ENCODE measurements at places on chromosomes 7 and 10.
A peak's percentile ranks its signal among the peaks of the same experiment; 100 is the strongest.

DNA sequence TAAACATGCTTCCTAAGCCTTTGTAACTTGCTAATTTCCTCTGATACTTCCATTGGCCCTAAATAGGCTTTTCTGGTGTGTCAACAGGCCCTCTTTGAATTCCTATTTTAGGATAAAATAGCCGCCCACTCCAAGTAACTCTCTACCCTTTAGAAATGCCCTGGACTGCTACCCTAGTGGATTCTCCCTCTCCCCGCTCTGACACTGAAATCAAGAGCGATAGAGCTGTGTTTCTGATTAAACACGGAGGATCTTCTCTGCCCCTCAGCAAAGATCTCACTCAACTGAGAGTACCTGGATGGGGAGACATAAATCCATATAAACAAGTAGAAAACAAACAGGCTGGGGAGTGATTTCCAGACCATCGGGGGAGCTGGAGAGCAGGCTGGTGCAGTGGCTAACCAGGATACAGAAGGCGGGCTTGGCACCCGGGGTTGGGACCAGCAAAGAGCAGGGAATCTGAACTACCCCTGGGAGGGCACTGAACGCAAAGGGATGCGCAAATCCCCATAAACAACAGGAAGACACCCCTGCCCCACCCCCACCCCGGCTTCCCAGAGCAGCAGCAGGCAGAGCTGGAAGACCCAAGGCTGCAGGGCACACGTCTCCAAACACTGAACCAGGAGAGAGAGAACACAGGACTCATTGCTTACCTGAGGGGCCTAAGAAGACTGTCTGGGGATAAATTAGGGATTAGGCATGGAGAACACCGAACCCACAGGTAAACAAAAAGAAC is 2.5 kb downstream of the ASB13 start:
- DNase-seq = no peak

DNA sequence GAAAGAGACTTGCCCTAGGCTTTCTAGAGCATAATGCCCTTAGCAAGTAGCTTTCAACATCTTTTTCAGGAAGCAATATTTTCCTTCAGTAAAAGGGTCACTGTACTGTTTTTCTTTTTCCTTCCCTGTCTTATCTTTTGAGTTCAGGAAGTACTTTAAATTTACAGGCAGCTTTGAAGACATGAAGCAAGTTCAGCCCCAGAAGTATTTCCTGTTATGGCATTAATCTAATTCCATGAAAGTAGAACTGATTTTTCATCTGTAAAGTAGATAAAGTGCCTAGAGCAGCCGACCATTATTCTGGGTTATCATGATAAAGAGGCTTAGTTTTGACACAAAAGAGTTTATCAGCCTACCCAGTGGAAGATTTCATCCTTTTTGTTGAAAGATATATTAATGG is 288.2 kb downstream of the ADK start:
- no peak for DNase-seq

DNA sequence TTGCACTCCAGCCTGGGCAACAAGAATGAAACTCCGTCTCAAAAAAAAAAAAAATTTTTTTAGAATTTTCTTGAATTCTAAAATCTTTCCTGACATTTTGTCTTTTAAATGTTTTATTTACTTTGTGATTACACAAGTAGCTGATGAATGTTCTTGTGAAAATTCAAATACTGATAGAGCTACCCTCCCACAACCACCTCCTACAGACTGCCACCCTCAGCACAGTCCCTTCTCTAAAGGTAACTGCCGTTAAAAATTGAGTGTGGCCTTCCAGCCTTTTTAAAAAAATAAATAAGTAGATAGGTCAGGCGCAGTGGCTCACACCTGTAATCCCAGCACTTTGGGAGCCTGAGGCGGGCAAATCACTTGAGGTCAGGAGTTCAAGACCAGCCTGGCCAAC is 15.1 kb downstream of the ENO4 start:
- no peak for DNase-seq

DNA sequence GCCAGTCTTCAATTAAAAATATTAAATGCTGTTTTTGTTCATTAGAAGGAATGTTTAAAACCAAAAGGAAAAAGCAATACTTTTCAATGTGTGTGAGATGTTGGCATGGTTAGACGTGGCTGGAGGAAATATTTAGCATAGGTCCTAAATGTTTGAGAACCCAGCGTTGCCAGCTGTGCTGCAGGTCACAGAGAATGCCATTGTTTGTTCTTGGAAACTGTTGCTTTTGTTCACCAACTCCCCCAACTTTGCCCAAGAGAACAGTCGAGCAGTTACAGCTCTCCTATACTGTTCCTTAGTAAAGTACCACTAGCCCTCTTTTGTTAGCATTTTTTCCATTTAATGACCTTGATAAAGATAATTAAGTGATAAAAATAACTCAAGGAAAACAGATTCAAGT is 44.5 kb upstream of the ELMO1 start:
- DNase-seq = no peak

DNA sequence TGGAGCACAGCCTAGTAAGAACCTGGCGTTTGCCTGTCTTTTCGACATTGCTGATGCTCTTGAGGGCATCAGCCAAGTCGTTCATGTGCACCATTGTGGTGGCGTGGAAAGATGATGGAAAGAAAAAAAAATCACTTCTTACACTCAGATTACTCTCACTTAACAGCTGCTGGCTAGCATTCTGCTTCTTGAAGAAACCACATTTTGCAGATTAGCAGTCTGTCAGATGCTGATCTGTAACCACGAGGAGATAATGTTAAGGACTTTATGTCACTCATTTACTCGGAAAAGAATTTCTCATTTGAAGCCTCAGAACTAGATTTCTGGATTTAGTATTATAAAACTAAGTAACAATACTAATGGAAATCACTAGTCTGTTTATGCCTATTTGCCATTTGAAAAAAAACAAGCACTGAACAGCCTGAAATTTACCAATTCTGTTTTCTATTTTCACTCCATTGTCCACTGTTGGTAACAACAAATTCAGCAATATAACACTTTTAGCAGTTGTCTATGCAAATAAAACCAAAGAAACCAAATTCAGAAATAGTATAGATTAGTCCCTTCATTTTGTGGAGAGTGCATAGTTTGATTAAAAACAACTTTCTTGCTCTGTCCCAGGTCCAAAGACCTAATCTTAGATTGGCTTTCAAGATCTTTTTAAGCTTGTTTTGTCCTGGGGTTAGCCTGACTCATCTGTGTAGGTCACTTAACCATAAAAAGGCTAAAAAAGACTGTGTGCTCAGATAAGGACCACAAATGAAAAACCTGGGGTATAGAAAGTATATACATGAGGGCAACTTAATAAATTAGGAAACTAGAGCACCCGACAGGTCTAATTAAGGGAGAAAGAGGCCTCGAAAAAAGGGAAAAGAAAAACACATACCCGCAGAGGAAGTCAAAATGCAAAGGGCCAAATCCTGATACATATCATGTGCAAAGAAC is 67.5 kb downstream of the NT5C2 start:
- no peak for DNase-seq

DNA sequence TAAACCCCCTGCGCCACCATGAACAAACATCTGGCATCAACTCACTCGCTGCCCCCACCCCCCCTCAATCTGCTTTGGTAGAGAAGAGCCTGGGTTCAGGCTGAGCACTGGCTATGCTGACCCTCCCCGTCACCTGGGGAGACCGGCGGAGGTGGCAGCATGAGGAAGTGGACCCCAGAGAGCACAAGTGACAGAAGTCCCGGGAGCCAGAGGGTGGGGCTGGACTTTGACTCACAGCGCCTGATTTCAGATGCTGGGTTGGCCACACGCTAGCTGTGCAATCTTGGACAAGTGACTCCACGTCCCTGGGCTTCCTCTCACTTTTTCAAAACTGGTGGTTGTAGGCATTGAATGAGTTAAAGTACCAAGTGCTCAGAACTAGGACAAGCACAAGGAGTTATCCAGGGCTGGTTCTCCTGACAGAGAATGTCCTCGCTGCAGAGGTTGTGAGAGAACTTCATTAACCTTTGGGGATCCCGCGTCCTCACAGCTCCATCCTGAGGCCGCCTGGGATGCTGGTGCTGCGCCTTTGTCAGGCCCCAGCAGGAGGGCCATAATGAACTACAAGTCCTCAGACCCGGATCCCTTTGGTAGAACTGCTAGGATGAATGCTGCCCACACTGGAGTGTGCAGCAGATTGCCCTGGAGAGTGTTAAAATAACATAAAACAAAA is 48.8 kb upstream of the RASGEF1A start:
- no peak for DNase-seq

GRCh38 chr7:28358423-28358868 is 53.9 kb upstream of the CREB5 start:
- DNase-seq = no peak

DNA sequence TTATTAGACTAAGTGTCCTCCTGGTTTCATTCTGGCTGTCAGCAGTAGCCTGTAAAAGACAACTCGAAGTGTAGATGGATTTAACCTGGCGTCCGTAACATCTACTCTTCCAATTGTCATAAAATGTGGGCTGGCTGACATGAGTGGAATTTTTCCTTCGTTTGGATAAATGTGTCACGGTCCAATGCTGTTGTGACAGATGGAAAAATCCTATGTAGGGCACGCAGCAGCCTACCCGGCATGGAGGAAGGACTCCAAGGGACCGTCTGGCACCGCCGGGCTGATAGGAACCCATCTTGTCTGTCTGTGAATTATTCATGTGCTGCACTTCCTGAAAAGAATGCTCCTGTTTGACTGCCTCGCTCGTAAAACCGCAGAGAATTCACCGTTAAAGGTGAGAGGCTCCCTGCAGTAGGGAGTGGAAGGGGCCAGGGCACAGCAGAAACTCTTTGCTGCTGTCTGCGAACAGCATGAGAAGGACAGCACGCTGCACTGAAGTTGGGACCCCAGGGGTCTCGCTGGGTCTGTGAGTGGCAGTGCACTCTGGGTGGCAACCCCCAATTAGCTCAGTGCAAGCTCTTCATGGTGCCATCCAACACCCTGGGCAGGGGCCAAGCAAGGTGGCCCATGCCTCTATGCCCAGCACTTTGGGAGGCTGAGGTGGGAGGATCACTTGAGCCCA is 1.6 kb upstream of the ORAI2 start:
- DNase-seq = peak; percentile 56

GRCh38 chr7:151774951-151775350 is 102.0 kb downstream of the PRKAG2 start:
- no peak for DNase-seq

DNA sequence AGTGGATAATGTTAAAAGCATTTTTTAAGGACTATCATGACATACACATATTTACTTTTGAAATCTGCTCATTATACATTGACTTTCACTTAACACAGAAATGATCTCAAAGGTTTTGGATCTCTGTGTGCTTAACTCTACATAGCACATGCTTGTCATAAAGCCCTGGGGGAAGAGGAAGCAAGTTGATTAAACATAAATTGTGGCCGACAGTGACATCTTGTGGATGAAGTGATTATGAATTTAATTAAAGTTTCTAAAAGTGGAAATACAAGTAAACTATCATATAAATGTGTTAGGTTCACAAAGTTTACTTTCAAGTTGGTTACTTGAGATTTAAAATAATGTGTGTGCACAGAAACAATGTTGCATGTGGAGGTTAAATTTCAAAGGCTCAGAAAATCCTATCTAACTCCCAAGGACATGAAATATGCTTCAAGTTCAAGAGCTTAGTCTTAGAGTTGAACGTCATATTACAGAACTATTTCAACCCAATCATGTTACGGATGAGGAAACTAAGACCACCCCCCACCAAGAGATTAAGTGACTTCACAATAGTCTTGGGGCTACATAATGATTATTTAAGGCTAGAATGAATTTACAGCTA is 1247.8 kb downstream of the GATA3 start:
- no peak for DNase-seq

DNA sequence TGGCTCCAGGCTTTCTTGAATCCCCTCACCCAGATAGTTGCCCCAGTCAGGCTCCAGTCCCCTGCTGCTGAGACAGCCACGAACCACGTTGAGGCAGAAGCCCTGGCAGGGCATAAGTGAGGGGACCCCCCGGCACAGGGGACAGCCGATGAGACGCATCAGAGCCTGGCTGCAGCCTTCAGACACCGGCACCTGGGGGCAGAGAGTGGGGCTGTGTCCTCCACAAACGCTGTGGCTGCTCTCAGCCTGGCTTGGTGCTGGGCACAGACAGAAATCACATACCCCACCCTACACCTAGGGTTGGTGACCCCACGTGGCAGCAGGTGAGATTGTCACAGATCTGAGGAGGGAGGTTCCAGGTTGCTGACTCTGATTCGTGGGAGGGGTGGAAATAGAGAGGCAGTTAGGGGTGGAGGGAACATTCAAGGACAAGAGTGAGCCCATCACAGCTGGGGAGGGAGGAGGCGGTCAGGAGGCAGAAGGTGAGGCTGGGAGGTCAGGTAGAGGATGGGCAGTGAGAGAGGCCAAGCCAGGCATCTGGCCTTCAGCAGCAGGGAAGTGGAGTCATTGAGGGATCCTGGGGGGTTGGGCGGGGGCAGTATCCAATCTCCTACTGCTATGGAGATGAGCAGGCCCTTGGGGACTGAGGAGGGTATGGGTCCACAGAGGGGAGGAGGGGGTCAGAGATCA is 3.2 kb downstream of the GPC2 start:
- DNase-seq = no peak

GRCh38 chr10:89574368-89574767 is 39.0 kb upstream of the SLC16A12 start:
- no peak for DNase-seq

DNA sequence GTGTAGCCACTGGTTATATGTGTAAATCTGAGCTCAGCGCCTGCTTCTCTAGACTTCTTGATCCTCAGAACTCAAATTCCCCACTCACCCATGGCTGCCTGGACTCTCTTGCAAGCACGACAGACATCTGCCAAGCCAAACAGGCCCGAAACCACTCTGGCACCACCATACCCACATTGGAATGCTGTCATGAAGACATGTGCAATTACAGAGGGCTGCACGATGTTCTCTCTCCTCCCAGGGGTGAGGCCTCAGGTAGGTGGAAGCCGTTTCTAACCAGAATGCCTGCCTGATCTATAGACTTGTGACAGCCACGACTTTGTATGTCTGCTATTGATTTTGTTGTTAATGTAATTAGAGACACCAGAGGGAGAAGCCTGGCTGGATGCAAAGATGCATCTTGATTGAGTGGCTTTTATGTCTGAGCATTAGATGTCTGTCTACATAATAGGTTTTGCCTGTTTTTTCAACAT is 4.0 kb downstream of the BAMBI start:
- no peak for DNase-seq

GRCh38 chr7:130463553-130464434 is 23.0 kb upstream of the CEP41 start:
- no peak for DNase-seq

- DNase-seq = no peak
These were observed 51.2 kb upstream of the ANAPC16 start for GRCh38 chr10:72164617-72165016.

- no peak for DNase-seq
These were observed 204.0 kb downstream of the MAD1L1 start for GRCh38 chr7:2028733-2029132.

- DNase-seq = no peak
These were observed 122.5 kb upstream of the EGR2 start for GRCh38 chr10:62938672-62939071.

- no peak for DNase-seq
These were observed 46.1 kb downstream of the TASOR2 start for GRCh38 chr10:5730766-5731165.

GRCh38 chr7:78226059-78226719 is 427.6 kb downstream of the PHTF2 start:
- peak; percentile 37 for DNase-seq
